Cardiac muscle cell (in vitro differentiated cells and primary cell): ENCODE measurements at places on chromosomes 5 and 9. TPM values are rescaled to one million over a fixed set of nuclear protein-coding genes. Genes with fewer than 3 reads are reported as not detected.

DNA sequence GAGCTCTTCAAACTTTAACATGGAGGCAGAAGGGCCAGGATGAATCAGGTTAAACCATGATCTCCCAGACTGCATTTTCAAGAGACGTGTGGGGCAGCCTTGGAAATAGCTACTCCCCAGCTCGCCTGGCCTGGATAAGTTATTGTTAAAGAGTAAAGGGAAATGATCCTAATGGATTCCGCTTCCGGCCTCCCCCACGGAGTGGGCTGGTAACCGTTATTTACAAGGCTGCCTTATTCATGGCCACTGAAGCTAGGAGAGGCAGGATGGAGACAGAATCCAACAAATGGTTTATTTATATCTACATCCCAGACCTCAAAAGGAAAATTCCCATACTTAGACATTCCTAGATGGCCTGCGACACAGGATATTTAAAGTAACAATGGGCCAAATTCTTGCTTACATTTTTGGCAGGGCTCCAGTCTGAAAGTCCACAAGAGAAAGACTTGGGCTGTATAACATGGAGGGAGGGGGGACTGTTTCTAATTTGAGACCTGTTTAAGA lies 27.9 kb downstream of the SPRY4 start:
- peak; percentile 88 for DNase-seq

DNA sequence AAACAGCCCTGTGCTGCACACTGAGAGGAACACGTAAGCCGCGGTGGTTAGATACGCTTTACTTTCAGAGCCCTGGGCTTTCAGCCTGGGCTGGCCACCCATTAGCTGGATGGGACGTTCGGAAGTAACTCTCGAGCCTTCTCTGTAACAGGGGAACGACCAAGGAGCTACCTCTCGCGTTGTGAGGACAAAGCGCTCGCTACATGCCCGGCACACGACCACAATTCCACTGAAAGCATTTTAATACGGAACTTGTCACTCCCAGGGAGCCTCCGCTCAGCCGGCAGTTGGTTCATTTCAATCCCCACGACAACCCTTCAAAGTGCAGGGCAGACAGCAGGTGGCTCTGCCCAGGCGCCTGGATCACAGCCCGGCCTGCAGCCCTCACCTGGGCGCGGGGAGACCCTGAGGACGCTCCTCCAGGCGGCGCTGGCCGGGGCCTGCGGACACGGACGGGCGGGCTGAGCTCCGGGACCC lies 368 bp downstream of the SURF1 start:
- no peak for DNase-seq

DNA sequence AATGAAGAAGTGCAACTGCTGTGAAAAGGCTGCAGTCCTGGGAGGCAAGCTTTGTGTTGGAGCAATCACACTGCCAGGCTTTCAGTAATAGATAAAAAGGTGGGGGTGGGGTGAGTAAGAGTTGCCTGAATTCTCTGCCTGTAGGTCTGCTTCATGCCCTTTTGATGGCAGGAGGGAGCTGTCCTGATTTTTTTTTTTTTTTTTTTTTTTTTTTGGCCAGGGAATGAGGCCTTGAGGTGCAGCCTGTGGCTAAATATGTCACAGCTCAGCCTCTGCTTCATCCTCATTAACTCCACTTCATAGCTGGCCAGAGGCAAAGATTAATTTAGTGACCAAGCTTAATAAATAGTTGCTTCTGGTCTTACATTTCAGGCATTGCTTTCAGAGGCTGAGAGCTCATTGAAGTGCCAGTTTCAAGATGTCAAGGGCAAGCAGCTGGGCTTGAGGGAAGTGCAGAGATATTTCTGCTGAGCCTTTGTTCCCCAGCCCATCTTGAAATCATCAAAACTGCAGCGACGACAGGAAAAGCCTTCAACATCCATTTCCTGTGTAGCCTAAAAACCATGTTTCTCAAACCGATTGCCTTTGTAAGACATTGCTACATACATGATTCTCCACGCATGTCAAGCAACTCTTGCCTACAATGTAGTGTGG lies 134.7 kb downstream of the MACIR start:
- peak; percentile 64 for DNase-seq

DNA sequence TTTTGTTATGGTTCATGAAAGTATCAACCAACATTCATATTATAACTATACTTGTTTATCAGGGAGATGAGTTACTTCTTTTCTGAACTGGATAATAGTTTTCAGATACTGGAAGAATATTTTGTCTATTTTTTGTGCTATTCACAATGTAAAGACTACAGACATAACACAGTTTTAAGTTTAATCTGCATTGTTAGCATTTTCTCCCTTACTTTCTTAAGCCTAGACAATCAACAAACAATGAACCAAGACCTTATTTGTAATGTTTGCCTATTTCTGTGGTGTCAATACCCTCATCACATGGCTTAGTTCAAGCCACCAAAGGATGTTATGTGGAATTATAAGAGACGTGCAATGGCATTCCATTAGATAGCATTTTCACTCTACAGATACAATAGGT lies 119.5 kb downstream of the CAVIN4 start:
- no peak for DNase-seq

DNA sequence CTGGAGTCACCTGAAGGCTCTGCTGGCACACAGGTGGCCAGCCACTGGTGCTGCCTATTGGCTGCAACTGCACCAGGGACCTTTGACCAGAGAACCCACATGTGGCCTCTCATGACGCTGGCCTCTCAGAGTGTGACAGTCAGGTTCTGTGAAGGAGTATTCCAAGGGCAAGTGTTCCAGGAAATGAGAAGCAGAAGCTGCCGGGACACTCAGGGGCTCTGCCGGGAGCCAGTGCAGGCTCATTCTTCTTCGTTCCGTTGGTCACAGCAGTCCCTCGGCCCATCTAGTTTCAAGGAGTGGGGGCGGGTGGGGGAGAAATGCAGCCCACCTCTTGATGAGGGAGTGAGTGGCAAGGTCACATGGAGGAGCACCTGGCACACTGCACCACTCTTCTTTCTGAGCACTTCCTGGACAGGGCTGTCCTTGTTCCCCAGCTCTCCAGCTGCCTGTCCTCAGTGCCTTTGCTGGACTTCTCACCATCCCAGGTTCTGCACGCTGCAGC lies 237.5 kb downstream of the GADD45G start:
- no peak for DNase-seq

GRCh38 chr9:79185866-79186265 lies 385.9 kb upstream of the TLE4 start:
- peak; percentile 76 for DNase-seq

DNA sequence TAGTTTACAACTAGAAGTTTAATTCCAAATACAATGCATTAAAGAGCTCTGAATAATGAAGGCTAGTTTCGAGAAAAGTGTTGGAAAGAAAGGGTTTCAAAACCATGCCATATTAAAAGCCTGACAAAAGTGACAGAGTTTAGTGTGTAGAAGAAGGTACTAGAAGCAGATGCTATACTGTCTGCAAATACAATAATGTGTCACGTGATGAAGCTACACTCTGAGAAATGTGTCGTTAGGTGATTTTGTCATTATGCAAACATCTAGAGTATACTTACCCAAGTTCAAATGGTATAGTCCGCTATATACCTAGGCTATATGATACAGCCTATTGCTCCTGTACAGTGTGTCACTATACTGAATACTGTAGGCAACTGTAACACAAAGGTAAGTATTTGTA lies 494.1 kb downstream of the TLE1 start:
- DNase-seq = no peak

DNA sequence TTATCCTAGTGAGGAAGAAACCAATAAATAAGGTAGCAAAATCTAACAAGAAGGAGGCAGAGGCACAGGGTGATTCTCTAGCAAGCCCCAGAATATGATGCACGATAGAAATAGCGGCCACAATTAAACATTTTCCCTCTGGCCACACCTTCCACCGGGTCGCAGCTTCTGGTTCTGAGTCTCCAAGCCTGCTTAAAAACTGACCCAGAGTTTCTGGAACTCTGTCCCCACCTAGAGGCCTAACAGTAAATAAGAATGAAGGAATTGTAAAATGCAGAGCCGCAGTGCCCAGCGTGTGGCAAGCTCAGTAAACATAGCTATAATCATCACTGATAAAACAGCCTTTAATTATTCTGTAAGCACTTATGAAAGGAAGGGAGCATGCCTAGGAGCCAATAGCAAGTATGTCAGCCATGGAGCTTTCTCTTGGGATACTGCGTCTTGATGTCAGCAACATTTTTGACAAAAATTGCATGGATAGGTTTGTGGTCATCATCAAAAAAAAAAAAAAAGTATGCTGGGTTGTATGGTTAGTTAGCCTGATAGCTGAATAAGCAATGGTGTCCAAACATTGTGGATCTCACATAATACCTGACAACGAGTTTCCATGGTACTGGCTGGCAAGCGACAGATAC lies 465.5 kb downstream of the DNAH5 start:
- peak; percentile 74 for DNase-seq

- DNase-seq = no peak
Observed at GRCh38 chr9:113585555-113585954, 122.0 kb downstream of the RGS3 start.

GRCh38 chr5:140591747-140592372 lies 27.2 kb downstream of the SLC35A4 start:
- peak; percentile 51 for DNase-seq

DNA sequence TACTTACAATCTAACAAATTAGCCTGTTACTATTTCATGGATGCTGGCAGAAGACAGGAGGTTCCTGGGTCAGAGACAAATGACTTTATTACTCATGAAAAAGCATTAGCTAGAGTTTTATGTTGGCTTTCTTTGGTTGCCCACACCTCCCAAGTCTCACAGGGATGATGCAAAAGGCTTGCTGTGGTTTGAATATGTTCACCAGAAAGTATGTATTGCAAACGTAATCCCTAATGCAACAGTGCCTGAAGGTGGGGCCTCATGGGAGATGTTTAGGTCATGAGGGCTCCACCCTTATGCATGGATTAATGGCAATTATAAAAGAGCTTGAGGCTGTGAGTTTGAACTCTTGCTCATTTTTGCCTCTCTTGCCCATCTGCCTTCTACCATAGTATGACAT lies 28.5 kb downstream of the DPYSL3 start:
- peak; percentile 74 for DNase-seq

DNA sequence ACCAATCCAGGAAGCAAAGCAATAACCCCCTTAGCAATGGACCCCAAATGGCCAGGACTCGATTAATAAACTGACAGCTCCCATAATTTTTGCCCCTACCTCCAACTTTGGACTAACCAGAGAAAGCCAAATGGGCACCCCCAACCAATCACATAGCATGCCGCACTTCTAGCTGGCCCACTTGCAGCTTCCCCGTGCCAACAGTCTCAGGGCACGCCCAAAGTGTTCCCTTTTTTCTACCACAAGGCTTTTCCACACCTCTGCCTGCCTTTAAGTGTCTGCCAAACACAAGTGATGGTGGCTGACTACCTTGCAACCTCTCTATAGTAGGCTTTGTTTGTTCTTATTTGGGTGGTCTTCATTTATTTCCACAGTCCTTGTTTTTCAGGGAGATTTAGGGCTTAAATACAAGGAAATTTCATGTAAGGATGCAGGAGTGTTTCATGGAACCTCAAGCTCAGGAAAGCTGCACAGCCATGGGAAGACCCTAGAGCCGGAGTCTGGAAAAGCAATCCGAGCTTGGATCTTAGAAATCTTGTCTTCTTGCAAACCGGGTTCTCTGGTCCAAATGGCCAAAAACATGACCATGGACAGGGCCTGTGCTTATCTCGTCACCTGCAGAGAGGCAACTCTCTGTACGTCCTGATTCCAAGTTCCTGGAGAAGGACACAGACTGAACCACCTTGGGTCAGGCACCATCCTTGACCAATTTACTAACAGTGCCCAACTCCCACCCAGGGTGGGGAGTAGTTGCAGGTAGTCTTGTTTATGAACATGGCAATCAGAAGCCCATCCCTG lies 89.2 kb downstream of the THBS4 start:
- DNase-seq = no peak

- DNase-seq = no peak
Observed at GRCh38 chr5:65612298-65612907, 11.7 kb downstream of the TRIM23 start.

GRCh38 chr5:148145916-148146315 lies 22.4 kb upstream of the SPINK14 start:
- peak; percentile 72 for DNase-seq

DNA sequence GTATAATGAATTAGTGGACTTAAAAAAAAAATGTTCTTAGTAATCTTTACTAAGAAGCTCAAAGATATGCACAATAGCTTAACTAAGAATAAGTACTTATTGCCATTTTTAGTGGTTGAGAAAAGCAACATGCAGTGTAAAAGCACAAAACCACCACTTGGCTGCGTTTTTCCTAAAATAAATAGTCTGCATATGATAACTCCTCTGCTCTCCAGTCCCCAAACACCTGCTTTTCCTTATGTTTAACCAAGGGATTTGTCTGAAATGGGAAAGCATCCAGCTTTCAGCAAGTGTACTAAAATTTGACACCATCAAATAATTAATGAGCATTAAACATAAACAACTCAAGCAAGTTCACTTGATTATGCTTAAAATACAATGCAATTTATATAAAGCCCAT lies 41.4 kb downstream of the PSIP1 start:
- DNase-seq = no peak

The IGFBPL1 gene
- total RNA-seq = 12.6 and 24.2 TPM in 2 replicates

The PDE6A gene
- 0.21 TPM in 1 of 2 replicates, not detected in the other for total RNA-seq

The SMIM33 gene
- not detected in 2 replicates for total RNA-seq

The RASGEF1C gene
- 1.5 TPM in 2 replicates for total RNA-seq

The ANKRD34B gene
- not detected in 2 replicates for total RNA-seq

The SLC46A2 gene
- total RNA-seq = not detected in 2 replicates

The TERT gene
- 0.30 TPM in 1 of 2 replicates, not detected in the other for total RNA-seq

The DDX31 gene
- 9.1 and 15.8 TPM in 2 replicates for total RNA-seq

The PAM gene
- 392 and 632 TPM in 2 replicates for total RNA-seq

The PRRT1B gene
- total RNA-seq = not detected in 2 replicates

The IL3 gene
- not detected in 2 replicates for total RNA-seq
